ENCODE measurements at places on chromosomes 4 and X. TPM values are rescaled to one million over a fixed set of nuclear protein-coding genes. Genes with fewer than 3 reads are reported as not detected.

CTAG1A gene
- polyA plus RNA-seq = not detected

ZAR1 gene
- polyA plus RNA-seq = not detected

UCP1 gene
- polyA plus RNA-seq = not detected

CT45A5 gene
- polyA plus RNA-seq = not detected

CCNB3 gene
- 0.99 TPM for polyA plus RNA-seq

Measured in left renal pelvis (tissue), 4 donors.